ENCODE measurements at places on chromosomes 16 and 17.

DNA sequence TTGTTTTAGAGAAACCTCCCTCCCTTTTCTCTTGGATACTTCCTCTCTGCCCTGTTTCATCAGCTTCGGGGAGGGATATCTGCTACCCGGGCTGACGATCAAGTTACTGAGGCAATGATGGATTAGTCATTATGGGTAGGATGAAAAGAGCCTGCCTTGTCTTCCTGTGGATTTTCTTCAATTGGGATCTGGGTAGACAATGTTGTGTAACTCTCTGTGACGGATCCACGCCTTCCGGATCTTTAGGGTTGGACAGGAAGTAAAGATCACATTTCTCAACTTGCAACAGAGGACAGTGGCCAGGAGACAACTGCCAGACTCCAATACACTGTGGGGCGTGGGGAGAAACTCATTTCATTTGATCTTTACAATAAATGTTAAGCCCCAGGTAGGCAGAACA is 11.3 kb upstream of the CHST6 start:
- no peak for DNase-seq

- DNase-seq: no peak
Observed at GRCh38 chr17:3626831-3627768, 8.9 kb downstream of the SHPK start.

- no peak for DNase-seq
Observed at GRCh38 chr16:51545951-51546350, 394.9 kb upstream of the SALL1 start.

DNA sequence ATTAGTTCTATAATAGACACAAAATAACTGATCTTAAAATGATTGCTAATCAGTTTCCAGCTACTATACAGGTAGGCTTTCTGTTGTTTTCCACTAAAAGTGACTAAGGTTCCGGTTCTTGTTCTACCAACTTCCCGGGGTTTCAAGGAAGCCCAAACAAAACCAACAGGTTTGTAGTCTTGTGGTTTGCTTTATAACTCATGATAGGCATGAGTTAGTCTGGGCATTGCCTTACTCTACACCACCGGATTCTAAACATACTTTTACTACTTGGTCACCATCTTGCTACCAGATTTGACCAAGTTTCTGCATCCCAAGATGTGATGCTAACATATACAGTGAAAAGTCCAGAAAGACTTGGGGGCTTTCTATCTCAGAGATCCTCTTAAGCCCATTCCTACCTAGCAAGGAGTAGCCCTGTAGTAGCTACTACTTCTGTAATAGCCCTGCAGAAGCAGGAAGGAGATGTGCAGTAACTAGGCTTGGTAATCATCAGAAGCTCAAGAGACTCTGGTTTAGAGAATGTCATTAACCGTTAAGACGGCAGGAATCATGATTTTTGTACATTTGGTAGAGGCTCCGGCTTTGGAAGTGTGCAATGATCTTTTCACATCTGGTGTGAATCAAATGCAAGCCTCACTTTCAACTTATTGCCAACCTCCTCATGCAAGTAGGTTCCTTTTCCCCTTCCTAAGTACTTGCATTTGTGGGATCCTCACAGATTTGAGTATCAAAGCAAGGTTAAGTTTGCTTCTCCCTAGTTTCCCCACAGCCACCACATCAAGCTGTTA is 1.6 kb downstream of the FAM117A start:
- DNase-seq: no peak
